ENCODE measurements at places on chromosomes 6 and 20. TPM values are rescaled to one million over a fixed set of nuclear protein-coding genes. Genes with fewer than 3 reads are reported as not detected.

Gene L3MBTL3
- polyA plus RNA-seq, result 4.8 TPM

Gene AHCY
- polyA plus RNA-seq, result 74.5 TPM

Gene NR2E1
- polyA plus RNA-seq, result not detected

Gene VSTM2L
- 1.5 TPM for polyA plus RNA-seq

Gene PTGIS
- 0.46 TPM for polyA plus RNA-seq

Gene PHACTR1
- polyA plus RNA-seq, result 3.7 TPM

Gene PLEKHG1
- polyA plus RNA-seq, result 4.2 TPM

Gene BCL2L1
- polyA plus RNA-seq, result 76.1 TPM

Gene CAGE1
- polyA plus RNA-seq, result 0.04 TPM

Gene TRIM10
- polyA plus RNA-seq, result 3.5 TPM

All from sigmoid colon (tissue), 7 donors.